ENCODE measurements at places on chromosomes 3 and 15.
A peak's percentile ranks its signal among the peaks of the same experiment; 100 is the strongest.

- no peak for DNase-seq
These were observed 24.7 kb downstream of the XPC start for GRCh38 chr3:14153663-14154062.

GRCh38 chr3:66298591-66298990 is 77.8 kb downstream of the SLC25A26 start:
- no peak for DNase-seq

DNA sequence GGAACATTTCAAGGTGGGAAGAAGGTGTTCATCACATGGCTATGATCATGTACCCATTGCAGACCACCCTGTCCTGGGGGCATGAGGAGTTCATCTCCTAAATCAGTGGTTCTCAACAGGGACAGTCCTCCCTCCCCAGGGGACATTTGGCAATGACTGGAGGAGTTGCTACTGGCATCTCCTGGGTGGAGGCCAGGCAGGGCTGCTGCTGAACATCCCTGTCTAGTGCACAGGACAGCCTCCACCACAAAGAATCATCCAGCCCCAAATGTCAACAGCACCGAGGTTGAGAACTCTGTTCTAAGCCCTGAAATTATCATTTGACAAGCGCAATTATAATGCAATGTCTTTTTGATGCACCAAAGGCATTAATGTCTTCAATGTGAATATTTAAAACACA is 4.4 kb upstream of the DNAJB8 start:
- no peak for DNase-seq

DNA sequence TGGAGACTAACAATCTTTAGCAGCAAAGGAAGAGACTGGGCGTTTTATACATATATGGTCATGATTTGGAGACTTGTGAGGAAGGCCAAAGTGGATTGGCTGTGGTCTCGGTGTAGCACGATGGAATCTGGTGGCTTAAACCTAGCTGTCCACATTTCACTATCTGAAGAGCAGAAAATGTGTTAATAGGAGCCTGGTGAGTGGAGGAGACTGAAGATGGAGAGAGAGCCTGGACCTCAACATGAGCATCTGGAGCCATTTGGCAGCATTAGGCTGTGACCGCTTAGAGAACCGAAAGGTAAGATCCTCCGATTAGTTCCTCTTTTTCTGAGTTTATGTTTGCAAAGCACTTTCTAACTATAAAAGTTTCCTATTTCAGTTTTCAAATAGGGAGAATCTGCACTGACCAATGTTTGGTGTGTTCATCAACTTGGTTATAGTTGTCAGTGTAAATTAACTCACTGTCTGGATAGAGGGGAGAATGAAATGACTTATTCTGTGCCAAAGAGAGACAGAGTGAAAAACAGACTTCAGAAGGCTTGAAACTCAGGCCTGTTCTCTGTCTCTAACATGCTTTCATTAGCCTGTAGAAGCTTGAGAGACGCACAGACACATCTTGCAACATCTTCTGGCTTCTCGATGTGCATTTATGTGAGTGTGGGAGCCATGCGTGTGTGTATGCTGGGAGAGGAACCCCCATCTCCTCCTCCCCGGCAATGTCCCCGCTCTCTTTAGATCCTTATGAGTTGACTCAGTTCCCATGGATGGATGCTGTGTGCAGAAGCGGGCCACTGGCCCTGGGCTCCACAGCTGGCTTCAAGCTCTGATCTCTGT is 244.7 kb upstream of the TBL1XR1 start:
- DNase-seq: no peak

DNA sequence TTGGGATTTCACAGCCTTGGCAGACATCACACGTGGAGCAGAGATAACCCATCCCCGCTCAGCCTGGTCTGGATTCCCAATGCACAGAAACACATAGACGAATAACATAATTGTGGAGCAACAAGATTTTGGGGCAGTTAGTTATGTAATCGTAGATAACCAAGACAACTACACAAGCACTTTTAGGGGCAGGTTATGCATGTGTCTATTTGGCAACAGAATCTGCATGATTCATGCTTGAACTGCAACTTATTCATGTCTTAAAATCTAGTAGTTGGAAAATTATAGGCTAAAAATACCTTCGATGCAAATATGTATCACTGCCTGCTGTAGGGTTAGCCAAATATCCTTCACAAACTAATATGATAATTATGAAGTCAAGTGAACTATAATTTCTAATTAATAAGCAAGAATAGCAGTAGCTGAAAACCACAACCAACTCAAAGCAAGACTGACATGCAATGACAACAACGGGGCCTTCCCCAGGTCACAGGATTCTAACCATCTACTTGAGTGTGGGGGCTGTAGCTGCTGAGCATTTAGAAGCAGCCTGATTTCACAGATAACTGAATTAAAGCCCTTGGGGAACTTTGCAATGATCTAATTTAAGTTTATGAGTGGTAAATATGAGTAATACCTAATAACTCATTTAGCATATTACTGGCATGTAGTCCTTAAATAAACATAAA is 31.1 kb downstream of the DGKG start:
- DNase-seq: no peak

GRCh38 chr15:28912422-28912821 is 26.6 kb downstream of the APBA2 start:
- DNase-seq: no peak

GRCh38 chr15:24676431-24676830 is 856 bp downstream of the NPAP1 start:
- DNase-seq: no peak

GRCh38 chr3:186307594-186308221 is 54.3 kb downstream of the DGKG start:
- DNase-seq: no peak

- peak; percentile 45 for DNase-seq
These were observed 54.7 kb downstream of the FAM81A start for GRCh38 chr15:59492389-59493377.

GRCh38 chr3:29587340-29587739 is 306.5 kb downstream of the RBMS3 start:
- no peak for DNase-seq

DNA sequence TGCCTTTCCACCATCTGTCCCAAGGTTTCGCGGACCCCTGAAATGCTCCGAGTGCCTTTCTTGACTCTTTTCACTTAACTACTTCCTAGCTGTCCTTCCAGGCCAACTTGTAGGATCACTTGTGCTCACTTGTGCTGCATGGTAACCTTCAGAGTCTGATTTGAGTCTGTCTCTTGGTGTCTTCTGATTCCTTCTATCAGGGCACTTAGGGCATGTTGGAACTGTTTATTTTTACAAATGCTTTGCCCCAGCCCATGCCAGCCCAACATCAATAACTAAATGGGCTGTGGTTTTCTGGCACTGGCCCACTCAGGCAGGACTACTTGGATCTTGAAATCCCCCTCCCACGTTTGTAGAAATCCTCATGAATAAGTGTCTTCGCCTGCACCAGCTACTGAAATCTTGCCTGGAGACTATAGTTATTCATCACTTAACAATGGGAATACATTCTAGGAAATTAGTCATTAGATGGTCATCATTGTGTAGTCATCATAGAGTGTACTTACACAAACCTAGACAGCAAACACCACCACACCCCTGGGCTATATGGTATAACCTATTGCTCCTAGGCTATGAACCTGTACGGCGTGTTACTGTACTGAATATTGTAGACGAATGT is 123.1 kb upstream of the STRIT1 start:
- no peak for DNase-seq

DNA sequence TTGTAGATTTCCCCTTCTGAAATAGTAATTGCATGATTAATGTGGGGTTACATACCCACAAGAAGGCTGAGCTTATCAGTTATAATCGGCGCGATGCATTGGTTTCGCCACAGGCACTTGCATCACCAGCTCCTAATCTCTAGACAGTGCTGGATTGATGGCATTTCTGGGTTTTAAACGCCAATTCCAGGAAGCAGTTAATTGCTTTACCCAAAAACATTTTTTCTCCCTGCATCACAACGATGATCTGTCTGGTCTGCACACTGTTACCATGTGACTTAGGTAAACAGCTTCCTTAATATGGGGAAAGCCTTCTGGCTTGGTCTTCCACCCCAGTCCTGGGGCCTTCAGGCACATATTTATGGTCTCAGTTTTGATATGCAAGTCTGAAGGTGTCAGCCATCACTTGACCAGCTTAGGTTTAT is 70.0 kb upstream of the HEG1 start:
- peak; percentile 29 for DNase-seq

DNA sequence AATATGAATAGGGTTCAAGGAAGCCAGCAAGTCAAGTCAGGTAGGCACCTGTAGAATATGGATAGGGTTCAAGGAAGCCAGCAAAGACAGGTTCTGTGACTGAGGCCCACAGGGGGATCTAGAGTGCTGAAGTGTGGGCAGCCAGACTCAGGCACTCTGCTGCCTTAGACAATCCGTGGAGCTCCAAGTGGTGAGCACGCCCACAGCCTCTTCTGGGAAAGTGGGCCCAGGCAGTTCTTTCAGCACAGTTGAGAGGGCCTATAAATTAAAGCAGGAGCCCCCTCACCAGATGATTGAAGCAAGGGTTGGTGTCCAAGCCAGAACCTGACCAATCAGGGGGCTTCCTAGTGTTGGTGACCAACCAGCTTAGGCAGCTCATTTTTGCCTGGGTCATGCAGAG is 51.0 kb downstream of the ANP32A start:
- no peak for DNase-seq
